ENCODE measurements at places on chromosomes 12 and 14.

DNA sequence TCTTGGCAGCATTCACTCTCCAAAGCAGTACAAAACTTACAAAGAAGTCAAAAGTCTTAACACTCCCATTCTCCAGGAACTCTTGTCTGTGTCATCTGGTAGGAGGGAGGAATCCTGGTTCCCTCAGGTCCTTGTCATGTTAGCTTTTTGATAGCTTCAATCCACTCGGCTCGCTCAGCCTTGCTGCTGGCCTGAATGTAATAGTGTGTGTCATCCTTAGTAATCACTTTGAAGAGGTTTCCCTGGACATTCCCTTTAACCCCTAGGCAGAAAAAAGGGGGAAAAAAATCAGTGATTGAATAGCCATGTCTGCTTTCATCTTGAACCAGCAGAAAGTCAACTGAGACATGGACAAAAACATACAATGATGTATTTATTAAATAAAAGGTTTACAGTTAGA lies 24.8 kb downstream of the PLEK2 start:
- DNase-seq: no peak

- no peak for DNase-seq
Measured at GRCh38 chr12:80129895-80130530, 30.7 kb downstream of the OTOGL start.

DNA sequence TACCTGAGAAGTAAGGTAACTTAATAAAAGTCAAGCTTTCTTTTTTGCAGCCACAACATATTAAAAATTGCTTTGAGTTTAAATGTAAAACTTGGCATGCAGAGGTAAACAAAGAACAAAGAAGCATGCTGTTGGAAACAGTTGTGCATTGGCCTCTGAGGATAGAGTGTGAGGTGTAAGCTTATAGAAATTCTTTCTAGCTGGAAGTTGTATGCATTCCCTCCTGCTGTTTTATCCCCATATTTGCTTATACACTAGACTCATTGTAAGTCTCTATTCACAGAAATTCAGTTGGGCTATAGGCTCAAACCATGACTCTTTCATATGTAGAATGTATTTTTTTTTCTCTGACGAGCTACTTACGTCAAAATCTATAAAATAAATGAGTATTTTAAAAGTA lies 316.3 kb downstream of the SLC6A15 start:
- DNase-seq: no peak

- DNase-seq: no peak
Measured at GRCh38 chr12:111046896-111047295, 126.5 kb upstream of the MYL2 start.

GRCh38 chr14:100706200-100706599 lies 20.5 kb upstream of the DLK1 start:
- no peak for DNase-seq

DNA sequence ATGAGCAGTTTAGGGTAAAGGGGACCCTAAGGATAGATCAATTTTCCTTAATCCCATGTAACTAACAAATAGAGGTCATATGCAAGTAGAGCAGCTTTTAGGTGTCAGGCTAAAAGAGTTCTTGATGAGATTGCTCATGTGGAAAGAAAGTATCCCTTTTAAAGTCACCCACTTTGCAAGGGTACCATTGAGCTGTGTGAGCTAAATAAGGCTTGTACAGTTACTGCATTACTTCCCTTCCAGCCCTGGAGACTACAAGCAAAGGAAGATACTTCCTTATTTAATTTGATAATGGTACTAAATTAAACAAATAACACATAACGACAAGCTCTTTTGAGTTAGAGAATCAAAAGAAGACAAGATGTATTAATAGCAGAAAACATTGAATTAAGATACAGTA lies 191.7 kb downstream of the TMX1 start:
- no peak for DNase-seq

- DNase-seq: peak; percentile 51
Measured at GRCh38 chr14:92121207-92121669, 268 bp downstream of the NDUFB1 start.

DNA sequence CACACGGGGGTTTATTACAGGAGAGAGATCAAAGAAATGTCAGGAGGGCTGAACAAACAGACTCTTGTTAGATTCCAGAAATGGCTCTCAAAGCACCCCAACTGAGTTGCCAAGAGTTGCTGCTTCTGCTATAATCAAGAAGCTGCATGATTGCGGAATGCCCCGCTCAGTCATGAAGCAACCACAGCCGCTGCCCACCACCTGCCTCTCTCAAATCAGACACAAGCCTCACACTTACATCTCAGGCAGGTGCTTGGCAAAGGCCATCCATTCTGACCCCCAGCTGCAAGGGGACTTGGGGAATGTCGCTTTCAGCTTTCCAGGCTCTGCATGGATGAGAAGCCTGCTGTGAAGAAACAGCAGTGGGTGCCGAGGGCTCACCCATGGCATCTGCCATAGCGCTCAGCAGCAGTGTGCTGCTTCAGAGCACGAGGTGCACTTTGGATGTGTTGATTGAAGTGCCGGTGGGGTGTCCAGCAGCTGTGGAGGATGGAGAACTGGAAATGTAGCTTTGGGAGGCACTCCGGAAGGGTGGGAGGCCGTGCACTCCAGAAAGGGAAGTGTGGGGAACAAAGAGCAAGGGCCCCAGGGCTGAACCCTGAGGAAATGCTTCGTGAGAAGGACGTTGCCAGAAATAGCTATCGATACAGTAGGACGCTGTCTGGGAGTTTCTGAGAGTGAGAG lies 37.7 kb downstream of the LRRC74A start:
- peak; percentile 38 for DNase-seq

- DNase-seq: peak; percentile 40
Measured at GRCh38 chr12:40152783-40153383, 47.0 kb upstream of the SLC2A13 start.

DNA sequence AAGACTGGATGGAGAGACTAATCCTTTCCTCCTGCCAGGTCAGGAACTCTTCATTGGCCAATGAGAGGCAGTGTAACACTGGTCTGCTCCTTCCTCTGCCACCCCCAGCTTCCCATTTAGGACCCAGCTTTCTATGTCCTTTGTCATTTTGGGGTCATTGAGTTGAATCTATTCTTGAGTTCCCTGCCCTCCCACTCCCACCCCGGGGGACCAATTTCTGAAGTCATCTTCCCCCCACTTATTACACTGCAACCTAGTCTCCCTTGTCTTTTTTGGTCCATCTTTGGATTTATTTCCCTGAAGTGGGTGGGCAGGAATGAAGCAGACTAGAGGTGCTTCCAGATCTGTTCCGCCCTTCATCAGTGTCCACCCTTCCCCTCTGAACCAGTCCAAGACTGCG lies 7.6 kb upstream of the ITGA5 start:
- DNase-seq: no peak

GRCh38 chr12:51871126-51871525 lies 16.8 kb upstream of the ANKRD33 start:
- DNase-seq: no peak

DNA sequence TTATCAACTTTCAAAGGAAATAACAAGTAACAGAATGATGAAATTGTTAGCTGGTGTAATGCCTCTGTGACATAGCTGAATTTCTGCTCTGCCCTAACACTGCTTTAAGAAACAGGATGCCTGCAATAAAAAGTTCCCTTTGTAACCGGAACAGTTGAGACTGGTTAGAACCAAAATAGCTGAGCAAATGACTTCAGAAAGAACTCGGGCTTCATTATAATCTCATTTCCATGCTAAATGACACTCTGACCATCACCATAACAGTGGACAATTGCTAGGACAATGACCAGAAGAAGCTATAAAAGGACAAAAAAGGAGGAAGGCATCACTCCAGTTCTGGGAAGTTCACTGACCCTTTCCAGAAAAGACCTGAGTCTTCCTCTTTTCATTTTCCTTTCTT lies 23.5 kb upstream of the PYGL start:
- DNase-seq: no peak

- DNase-seq: no peak
Measured at GRCh38 chr12:62128175-62128975, 131.8 kb upstream of the USP15 start.

DNA sequence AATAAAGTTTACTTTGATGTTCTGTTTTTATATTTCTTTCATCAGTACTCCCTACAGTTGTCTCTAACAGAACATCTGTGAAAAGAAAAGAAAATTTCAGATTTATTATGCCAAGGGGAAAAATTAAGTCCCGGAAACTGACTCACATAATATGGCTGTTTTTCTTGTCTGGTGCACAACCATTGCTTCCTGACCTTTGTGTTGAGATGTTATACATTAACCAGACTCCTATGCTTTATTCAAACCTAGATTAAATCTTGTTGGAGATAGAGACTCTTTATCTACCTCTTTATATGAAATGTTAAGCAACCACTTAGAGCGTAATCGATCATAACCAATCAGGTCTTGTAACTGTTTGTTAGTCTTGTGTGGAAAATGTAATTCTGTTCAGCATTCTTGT lies 37.6 kb upstream of the BICD1 start:
- DNase-seq: no peak

GRCh38 chr14:35020713-35021112 lies 25.4 kb upstream of the FAM177A1 start:
- DNase-seq: no peak

DNA sequence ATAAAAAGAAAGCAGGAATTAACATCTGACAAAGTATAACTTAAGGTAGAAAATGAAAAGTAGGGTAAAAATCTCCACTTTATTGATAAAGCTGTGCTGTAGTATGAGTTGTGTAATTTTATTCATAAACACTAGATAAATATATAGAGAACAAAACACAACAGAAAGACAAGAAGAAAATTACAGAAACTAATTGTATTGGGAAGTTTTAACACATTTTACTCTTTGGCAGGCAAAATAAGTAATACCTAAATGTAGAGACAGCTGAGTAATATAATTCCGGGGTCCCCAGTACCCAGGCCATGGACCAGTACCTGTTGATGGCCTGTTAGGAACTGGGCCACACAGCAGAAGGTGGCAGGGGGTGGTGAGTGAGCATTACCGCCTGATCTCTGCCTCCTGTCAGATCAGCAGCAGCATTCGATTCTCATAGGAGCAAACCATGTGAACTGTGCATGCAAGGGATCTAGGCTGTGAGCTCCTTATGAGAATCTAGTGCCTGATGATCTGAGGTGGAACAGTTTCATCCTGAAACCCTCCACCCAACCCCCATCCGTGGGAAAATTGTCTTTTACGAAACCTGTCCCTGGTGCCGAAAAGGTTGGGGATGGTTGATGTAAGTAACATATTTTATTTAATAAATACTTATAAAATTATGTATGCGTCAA lies 84.4 kb upstream of the ETV6 start:
- DNase-seq: no peak

DNA sequence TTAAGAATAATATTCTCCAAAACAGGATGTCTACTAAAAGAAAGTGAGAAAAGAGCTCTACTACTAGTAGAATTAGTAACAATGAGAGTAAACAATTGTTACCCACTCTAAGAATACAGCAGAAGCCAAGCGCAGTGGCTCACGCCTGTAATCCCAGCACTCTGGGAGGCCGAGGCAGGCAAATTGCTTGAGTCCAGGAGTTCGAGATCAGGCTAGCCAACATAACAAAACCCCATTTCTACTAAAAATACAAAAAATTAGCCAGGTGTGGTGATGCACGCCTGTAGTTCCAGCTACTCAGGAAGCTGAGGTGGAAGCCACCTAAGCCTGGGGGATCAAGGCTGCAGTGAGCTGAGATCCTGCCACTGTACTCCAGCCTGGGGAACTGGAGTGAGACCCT lies 4.7 kb downstream of the DNAJC14 start:
- no peak for DNase-seq

DNA sequence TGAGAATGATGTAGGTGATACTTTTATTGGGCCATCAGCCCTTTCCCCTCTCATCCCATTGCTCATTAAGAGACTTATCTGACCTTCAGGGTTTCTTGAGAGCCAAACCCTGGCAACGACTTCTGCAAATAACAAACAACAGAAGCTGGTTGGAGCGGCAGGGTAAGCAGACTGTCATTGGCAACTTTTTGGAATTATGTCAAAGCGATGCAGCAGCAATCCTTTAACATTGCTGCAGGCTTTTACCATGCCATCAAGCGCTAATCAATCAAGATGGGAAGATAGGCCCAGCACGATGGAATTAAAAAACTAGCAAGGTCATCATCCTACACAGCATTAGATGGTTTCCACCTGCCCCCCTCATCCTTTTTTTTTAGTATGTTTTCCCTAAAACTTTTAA lies 406.1 kb upstream of the PDE3A start:
- no peak for DNase-seq

- DNase-seq: no peak
Measured at GRCh38 chr14:66076176-66076575, 410.0 kb upstream of the CCDC196 start.

GRCh38 chr14:54647378-54647777 lies 80.5 kb downstream of the SAMD4A start:
- no peak for DNase-seq

DNA sequence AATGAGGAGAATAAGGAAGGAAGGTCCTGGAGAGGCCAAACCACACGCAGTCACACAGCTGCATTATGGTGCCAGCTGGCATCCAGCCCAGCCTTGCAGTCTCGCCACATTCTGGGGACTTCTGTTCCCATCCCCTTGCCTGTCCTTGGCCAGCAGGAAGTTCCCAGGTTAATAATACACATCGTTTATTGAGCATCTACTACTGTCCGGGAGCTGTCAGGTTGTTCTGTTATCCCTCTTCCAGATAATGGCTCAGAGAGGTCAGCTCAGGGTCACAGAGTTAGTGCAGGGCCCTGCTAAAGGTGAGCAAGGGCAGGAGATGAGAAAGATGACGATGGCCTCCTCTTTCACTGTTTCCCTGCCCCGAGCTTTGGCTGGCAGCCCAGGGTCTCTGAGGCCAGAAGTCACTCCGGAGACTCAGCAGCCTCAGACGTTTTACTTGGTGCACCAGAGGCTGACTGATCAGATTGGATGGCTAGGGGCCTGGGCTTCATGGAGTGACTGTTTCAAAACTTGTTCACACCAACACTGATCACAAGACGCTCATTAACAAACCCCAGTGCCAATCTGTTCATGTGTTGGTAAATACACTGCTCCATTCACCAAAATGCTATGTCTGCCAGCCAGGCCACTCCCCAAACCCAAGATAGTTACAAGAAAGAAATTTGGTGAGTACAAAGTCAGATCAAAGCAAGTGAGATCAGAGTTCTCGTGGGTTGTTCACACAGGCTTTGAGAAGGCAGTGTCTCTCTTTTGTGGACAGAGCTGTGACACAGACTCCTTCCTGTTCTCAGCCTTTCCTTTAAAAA lies 79.2 kb downstream of the B4GALNT3 start:
- no peak for DNase-seq

GRCh38 chr12:124211753-124212152 lies 83.1 kb upstream of the RFLNA start:
- no peak for DNase-seq

- DNase-seq: no peak
Measured at GRCh38 chr14:69081271-69081670, 71.6 kb downstream of the DCAF5 start.

DNA sequence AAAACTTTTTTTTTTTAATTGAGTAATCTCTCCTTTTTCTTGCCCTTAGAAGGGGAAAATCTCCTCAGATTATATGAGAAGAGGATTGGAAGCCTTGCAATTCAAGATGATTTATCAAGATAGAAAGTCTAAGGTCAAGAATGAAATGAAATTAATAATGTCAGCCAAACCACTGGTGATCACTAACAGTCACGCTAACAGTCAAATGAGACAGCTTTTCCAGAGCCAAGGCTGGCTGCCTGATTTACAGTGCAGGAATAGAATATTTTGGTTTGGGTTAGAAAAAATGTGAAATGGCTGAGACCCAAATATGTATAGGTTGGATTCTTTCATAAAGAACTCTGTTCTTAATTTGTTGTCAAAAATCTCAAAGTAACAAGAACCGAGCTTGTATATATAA lies 204.3 kb downstream of the PPM1H start:
- no peak for DNase-seq

GRCh38 chr14:23043754-23044153 lies 1.7 kb downstream of the PSMB11 start:
- no peak for DNase-seq
